ENCODE measurements at places on chromosomes 3 and 15. TPM values are rescaled to one million over a fixed set of nuclear protein-coding genes. Genes with fewer than 3 reads are reported as not detected.

SLC15A2 gene
- total RNA-seq, result 14.0 TPM

GOLGA6B gene
- total RNA-seq, result 0.26 TPM

MLF1 gene
- 17.7 TPM for total RNA-seq

PLAAT1 gene
- total RNA-seq, result 0.90 TPM

CLRN1 gene
- total RNA-seq, result not detected

CLDN1 gene
- 13.2 TPM for total RNA-seq

GOLGA6L4 gene
- 4.9 TPM for total RNA-seq

ZNF80 gene
- not detected for total RNA-seq

CGNL1 gene
- total RNA-seq, result 31.7 TPM

PATL2 gene
- total RNA-seq, result 1.7 TPM

SEMA6D gene
- total RNA-seq, result 35.6 TPM

AMT gene
- 6.7 TPM for total RNA-seq

GOLGA8J gene
- not detected for total RNA-seq

ACAN gene
- 5.0 TPM for total RNA-seq

GOLGA8Q gene
- 5.5 TPM for total RNA-seq

GOLGA6L10 gene
- 2.0 TPM for total RNA-seq

KCTD6 gene
- total RNA-seq, result 28.2 TPM

STAC gene
- total RNA-seq, result 8.9 TPM

RBM5 gene
- total RNA-seq, result 325 TPM

FSD2 gene
- total RNA-seq, result 1.2 TPM

CKMT1A gene
- 0.79 TPM for total RNA-seq

PRICKLE2 gene
- 89.7 TPM for total RNA-seq

UCN2 gene
- total RNA-seq, result 0.69 TPM

PTPRG gene
- 95.3 TPM for total RNA-seq

CPLX3 gene
- total RNA-seq, result not detected

PML gene
- total RNA-seq, result 22.3 TPM

ITPKA gene
- total RNA-seq, result 0.37 TPM

RAB8B gene
- total RNA-seq, result 105 TPM

TF gene
- total RNA-seq, result 1.2 TPM

GASK1A gene
- total RNA-seq, result 25.1 TPM

PIF1 gene
- total RNA-seq, result 4.1 TPM

CSPG5 gene
- 2.9 TPM for total RNA-seq

UROC1 gene
- total RNA-seq, result not detected

PIGZ gene
- total RNA-seq, result 5.8 TPM

GOLGA8H gene
- 1.4 TPM for total RNA-seq

TMEM266 gene
- 0.16 TPM for total RNA-seq

CELF6 gene
- total RNA-seq, result 1.5 TPM

PLA2G4D gene
- total RNA-seq, result not detected

MOBP gene
- total RNA-seq, result 0.05 TPM

LXN gene
- total RNA-seq, result 49.1 TPM

CADM2 gene
- 2.7 TPM for total RNA-seq

SLITRK3 gene
- total RNA-seq, result 2.3 TPM

WDR82 gene
- total RNA-seq, result 70.2 TPM

SYNM gene
- total RNA-seq, result 228 TPM

SCAANT1 gene
- total RNA-seq, result not detected

FBXW12 gene
- total RNA-seq, result 0.32 TPM

CBLB gene
- total RNA-seq, result 126 TPM

ZWILCH gene
- total RNA-seq, result 21.3 TPM

GUCA1C gene
- total RNA-seq, result not detected
